Fibroblast of skin of right quadriceps (primary cell): ENCODE measurements at places on chromosomes 16 and 17.
A peak's percentile ranks its signal among the peaks of the same experiment; 100 is the strongest.

DNA sequence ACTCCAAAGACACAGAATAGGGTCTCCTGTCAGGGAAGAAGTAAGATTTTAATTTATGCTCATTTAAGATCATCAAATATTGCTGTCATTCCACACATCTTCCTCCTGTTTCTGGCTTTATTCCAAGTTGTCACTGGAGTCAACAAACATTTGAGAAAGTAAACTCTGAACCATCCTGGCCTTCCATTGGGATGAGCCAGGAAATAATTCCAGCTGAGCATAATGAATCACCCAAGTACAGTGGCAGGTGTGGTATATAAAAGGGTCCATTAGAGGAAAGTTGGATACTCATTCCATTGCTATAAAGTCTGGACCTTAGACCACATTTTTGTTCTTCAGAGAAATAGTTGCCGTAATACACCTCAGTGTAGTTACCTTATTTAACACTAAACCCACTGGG lies 246.1 kb downstream of the SLC39A11 start:
- DNase-seq, result no peak

GRCh38 chr16:46937536-46937935 lies 35.9 kb downstream of the DNAJA2 start:
- no peak for DNase-seq

GRCh38 chr17:59830007-59830630 lies 62.6 kb downstream of the TUBD1 start:
- peak; percentile 70 for DNase-seq

DNA sequence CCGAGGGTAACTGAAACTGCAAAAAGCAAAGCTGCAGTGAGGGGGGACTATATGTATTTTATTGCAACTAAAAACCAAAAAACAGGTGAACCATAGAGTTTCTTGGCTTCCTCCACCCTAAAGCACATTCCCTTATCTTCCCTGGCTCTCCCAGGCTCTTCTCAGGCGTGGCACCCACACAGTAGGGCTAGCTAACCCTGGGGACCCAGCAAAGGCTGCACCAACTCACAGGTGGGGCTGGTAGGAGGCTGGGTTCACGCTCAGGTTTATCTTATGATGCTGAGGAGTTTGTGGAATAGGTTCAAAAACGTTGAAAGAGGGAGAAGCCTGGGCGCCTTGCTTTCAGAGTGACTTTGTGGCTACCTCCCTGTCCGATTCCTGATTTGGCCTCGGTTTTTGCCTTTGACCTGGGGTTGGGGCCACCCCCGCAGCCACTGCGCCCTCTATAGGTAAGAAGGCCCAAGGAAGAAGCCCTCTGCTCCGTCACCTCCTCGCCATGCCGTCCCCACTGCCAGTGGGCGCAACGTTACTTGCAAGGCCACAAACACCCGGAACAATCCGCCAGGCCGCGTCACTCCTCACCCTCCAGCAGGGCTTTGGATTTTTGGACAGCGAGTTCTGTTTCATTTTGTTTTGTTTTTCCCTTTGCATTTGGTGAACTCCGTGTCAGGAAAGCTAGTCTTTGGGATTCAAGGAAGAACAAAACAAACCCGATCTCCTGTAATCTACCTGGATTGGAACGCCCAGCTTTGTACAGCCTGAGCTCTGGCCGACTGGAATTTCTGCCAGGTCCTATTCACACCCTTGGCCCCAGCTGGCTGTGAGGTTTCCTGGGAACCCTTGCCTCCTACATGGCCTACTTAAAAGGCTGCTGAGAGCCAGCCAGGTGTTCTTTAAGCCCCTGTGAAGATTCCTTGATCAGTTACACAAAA lies 60.8 kb downstream of the TBC1D16 start:
- no peak for DNase-seq

GRCh38 chr16:54152362-54153239 lies 134.0 kb downstream of the IRX3 start:
- no peak for DNase-seq

DNA sequence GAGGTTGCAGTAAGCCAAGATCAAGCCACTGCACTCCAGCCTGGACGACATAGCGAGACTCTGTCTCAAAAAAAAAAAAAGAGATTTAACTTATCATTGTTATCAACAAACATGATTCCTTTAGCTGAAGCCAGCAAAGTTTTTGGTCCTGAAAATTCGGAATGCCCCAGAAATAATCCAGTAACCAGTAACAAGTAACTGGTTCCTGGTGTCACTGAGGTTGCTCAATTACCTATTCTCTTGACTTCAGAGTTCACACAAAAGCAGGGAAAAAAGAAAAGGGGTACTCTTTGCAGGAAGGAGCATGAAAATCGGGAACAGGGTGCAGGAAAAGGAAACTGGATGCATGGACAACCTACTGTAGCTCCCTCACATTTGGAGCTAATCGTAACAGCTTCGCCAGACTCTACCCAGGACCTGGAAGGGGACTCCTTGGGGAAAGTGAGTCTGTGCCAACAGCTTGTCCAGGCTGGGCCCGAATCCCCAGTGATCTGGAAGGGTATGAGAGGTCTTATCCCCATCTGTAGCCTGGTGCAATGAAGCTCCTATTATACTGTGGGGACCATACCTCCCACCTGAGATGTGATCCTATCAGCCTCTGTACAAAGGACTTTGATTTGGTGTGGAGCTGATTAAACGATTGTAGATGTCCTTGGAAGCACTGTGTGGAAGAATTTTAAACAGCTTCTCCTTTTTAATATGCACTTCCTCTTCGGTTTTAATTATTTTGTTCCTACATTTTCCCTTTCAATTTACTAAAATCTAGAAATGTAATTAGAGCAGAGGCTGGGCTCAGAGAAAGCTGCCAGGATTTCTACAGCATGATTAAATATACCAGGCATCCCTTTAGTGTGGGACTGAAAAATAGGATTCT lies 3.4 kb upstream of the SPOP start:
- DNase-seq, result no peak

DNA sequence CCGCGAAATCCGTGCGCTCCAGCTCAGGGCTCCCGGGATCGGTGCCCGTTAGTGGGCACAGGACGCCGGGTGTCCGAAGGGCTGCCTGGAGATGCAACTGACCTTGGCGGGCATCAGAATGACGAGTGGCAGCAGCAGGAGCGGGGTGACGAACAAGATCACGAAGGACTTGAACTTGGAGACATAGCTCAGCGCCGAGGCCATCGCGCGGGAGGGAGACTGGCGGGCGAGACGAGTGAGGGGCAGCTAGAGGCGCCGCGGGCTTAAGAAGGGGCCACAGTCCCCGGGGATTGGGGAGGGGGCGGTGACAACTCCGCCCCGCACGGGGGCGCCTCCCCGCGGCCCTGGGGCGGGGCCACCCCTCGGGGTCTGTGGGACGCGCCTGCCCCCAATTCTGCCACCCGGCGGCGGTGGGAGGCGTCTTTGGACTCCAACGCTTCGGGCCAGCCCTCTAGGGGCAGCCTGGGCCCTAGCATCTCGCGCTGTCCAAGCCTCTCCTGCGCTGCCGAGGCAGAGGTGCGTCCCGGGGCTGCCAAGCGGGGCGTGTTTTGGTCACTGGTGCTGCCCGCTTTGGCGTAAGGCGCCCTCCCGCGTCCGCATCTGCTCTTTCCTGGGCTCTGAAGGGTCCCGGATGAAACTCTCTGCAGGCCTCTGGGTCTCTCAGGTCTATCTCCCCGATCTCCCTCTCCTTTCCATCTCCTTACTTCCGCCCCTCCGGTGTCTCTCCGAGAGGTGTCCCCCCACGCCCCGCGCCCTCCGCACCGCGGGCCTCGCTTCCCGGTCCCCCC lies at the start of gene SLC13A5:
TSS of gene SLC13A5 (minus strand) at position 240 of the 788 bp plus-strand sequence. CDS start at position 204, 36 bp downstream.
- peak; percentile 33 for DNase-seq

DNA sequence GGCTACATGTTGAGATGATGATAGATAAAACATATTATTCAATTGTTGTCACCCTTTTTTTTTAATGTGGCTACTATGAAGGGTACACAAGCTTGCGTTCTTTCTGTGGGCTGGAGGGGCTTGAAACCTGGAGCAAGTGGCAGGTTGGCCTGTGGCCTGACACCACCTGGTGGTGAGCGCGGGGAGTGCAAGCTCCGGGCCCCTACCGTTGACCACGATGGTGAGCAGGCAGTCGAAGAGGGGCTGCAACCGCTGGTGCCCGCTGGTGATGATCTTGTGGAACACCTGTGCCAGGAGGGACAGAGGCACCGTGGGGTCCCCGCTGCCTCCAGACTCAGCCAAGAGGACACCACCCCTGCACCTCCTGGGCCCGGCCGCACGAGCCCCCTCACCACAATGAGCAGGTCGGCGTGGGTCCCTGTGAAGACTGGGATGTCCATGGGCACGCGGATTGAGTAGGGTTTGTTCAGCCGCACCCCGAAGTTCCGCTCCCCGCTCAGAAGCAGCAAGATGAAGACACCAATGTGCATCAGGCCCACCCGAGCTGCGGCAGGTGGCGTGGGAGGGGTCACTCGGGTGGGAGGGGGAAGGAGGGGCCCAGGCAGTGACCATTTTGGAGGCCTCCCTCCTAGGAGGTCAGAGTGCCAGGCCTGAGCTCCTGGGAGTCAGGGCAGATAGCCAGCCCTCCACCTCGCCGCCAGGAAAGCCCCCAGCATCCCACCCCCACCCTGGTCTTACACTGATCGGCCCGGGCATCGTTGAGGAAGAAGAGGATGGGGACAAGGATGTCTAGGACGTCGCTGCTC lies 14.4 kb downstream of the HID1 start:
- DNase-seq, result peak; percentile 32

GRCh38 chr17:64326420-64327054 lies 63.5 kb upstream of the TEX2 start:
- no peak for DNase-seq

DNA sequence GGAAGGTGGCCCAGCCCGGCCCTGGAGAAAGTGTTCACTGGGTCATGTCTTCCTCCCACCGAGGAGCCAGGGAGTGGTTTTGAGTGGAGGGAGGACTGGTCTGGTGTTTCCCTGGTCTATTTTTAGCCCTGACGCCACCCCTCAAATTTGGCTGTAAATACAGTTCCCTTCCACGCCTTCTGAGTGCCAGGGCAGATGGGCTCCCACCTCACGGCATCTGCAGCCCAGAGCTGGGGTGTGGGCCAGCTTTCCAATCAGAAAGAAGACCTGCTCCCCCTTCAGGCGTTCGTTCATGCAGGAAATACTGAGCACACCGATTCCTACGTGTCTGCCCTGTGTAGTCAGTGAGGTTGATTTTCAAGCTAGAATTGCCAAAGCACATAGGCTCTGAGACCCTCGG lies 53.7 kb downstream of the SNX20 start:
- peak; percentile 41 for DNase-seq

DNA sequence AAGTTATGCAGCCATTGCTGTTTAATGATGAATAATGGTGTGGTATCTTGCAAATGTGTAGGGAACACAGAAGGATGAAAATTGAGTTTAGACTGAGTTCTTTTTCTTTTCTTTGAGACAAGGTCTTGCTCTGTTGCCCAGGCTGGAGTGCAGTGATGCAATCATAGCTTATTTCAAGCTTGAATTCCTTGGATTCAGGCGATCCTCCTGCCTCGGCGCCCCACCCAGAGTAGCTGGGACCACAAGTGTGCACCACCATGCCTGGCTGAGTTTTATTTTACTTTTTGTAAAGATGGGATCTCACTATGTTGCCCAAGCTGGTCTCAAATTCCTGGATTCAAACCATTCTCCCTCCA lies 74.6 kb upstream of the TBC1D3K start:
- DNase-seq, result no peak

DNA sequence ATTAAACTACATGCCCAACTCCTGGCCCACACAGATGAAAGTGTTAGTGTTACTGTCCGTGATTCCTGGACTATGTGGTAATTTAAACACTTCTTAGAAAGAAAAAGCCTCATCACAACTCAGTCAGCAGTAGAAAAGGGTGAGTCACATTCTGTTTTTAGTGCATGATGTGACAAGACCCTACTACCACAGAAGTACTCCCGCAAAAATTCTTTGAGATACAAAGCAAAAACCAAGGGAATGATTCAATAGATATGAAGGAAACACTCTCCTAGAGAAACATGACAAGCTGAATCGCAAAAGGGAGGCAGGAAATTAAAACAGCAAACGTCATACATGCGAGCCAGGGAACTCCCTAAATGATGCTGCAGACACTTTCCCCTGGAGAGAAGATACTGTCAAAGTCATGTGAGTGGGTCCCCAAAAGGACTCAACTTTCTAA lies 14.4 kb downstream of the SNN start:
- DNase-seq, result peak; percentile 92

DNA sequence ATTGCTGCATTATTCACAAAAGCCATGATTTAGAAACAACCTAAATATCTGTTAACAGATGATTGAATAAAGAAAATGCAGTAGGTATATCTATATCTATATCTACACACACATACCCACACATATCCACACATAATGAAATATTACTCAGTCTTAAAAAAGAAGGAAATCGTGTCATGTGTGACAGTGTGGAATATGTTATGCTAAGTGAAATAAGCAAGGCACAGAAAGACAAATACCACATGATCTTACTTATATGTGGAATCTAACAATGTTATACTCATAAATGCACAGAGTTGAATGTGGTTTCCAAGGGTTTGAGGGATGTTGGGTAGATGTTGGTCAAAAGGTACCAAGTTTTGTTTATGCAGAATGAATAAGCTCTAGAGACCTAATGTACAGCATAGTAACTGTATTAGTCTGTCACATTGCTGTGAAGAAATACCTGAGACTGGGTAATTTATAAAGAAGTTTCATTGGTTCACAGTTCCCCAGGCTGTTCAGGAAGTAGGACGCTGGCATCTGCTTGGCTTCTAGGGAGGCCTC lies 156.1 kb downstream of the FTO start:
- no peak for DNase-seq

- DNase-seq, result peak; percentile 42
These were observed 86.7 kb downstream of the MRC2 start for GRCh38 chr17:62714016-62714777.

- no peak for DNase-seq
These were observed 442.8 kb downstream of the HS3ST4 start for GRCh38 chr16:26134588-26134987.

DNA sequence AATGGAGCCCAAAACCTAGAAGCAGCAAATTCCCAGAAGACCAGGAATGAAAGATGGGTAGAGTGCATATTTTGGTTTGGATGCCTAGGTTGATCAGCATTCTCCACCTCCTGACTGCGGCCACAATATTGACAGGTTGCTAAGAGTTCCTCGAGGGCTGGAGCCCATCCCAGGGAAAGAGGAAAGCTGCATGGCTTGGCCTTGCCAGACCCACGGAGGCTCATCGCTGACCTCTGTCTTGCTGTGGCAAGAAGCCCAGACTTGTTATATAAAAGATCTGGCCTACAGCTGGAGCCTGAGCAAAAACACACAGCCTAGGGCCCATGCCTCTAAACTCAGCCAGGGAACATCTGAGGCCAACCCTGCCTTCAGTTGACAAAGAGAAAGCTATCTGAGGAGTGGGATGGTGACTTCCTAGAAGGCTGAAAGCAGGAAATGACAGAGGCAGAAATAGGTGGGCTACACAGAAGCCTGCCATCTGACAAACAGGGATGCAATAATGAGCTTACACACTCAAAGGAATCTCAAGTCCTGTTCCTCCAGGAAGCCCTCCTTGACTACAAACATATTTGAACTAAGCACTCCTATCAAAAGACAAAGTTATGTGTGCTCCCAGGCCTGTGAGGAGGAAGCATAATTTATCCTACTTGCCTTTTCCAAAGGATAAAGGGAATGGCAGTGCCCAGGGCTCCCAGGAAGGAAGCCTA lies 22.5 kb upstream of the SLC35B1 start:
- peak; percentile 32 for DNase-seq

- DNase-seq, result no peak
These were observed 98.8 kb upstream of the MED13 start for GRCh38 chr17:62163847-62164246.

- no peak for DNase-seq
These were observed 91.3 kb downstream of the TBC1D16 start for GRCh38 chr17:79944251-79944812.
